CD8-positive, alpha-beta memory T cell (primary cell): ENCODE measurements at places on chromosomes 2 and 18. TPM values are rescaled to one million over a fixed set of nuclear protein-coding genes. Genes with fewer than 3 reads are reported as not detected.

GRCh38 chr2:127735044-127735443 is 33.7 kb downstream of the SFT2D3 start:
- no peaks in the 10 kb centered on the region for H3K27me3 ChIP-seq
- no peak overlapping the region for H3K27ac ChIP-seq
- H3K4me1 ChIP-seq, result no peaks in the 10 kb centered on the region
- H3K36me3 ChIP-seq, result no peaks in the 10 kb centered on the region

DNA sequence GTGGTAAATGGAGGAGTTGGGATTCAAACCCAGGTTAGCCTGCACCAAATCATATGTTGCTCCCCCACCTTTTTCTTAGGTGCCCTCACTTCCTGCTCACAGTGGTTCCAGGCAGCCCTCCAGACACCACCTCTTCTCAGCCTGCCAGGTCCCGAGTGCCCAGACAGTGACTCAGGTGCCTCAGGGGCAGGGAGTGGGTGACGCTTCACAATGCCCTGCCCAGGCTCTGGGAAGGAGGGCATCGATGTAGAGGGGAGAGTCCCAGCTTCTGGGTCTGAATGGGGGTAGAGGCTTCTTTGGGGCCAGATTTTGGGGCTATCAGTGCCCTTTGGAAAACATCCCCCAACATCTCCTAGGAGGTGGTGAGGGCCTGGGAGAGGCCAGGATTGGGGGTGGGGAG is 5.2 kb upstream of the DNAJB2 start:
- no peak for DNase-seq
- no peaks in the 10 kb centered on the region for H3K27me3 ChIP-seq
- no peaks in the 10 kb centered on the region for H3K36me3 ChIP-seq

- H3K27me3 ChIP-seq, result no peaks in the 10 kb centered on the region
- no peak overlapping the region for H3K4me3 ChIP-seq
- H3K36me3 ChIP-seq, result no peaks in the 10 kb centered on the region
Measured at GRCh38 chr2:20430035-20430434, 16.8 kb upstream of the RHOB start.

GRCh38 chr18:777021-777420 is 35.0 kb downstream of the YES1 start:
- no peaks in the 10 kb centered on the region for H3K36me3 ChIP-seq
- H3K4me1 ChIP-seq, result peaks cover 5% of the 10 kb centered on the region
- no peak for DNase-seq
- H3K4me3 ChIP-seq, result no peak overlapping the region
- no peaks in the 10 kb centered on the region for H3K27me3 ChIP-seq

Gene C18orf54
- 1.1 TPM for polyA plus RNA-seq
